ENCODE measurements at places on chromosomes 12 and 14.

- DNase-seq: no peak
Observed at GRCh38 chr14:95106971-95107370, 50.4 kb downstream of the DICER1 start.

DNA sequence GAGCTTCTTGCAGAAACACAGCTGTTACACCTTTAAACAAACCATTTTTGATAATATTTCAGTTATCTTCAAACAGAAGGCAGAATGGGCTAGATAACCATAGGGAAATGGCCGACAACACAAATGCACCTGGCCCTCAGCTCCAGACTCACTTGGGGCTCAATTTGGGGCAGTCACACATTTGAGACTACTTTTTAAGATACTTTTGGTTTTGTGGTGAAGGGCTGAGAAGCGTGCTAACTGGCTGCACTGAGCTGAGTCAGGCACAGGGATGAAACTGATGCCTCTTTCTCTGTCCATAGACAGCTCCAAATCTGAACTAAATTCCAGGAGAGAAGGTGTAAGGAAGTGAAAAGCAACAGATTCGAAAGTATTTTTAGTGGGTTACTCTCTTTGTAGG is 18.5 kb upstream of the GRIP1 start:
- DNase-seq: no peak

GRCh38 chr12:58313091-58313855 is 371.9 kb downstream of the ATP23 start:
- no peak for DNase-seq

DNA sequence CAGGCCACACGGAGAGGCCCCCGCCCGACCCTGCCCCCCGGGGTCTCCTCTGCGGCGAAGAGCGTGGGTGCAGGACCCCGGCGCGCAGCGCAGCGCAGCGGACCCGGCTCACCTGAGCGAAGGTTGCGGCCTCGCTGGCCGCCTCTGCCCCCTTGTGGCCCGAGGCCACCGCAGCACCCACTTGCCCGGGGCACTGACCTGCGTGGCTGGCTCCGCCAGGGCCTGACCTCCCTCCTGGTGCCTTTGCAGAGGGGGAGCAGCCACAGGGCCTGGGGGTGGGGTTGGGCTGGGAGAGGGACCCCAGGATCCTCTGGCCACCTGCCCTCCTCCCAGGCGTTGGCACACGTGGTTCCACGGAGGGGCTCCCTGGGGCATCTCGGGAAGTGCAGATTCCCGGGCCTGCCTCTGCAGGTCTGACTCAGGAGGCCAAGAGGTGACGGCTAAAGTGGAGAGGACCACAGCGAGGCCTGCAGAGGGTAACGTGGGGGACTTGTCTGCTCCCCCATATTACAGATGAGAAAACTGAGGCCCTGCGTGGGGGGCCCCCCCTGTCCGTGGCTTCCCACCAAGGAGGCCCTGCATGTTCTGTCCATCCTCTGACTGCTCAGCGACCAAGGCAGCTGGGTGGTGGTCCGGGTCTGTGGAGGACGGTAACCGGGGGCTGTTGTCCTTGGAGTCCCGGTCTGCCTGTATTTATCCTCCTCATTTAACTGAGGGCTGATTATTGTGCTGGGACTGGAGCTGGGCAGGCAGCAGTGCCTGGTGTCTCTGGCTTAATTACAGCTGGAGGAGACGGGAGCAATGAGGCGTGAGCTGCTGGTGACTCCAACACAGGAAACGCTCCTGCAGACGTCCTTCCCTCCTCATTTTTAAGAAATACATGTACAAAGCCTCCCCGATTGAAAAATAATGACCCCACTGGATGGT is 67.9 kb upstream of the BEGAIN start:
- no peak for DNase-seq

DNA sequence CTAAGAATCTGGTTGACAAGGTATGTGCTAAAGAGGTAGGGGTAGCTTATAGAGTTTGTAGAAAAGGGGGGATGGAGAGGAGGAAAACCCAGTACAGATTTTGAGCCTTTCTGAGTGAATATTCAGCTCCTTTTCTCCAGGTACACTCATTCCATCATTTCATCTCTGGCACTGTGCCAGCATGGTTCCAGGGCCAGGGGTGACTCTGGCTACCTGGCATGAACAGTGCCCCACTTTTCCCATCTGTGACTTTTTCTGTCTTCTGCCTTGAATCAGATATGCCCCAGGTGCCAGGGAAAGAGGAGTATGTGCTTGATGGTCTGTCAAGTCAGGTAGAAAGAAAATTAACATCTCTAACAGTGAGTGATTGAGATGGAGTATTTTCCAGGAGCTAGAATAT is 175.7 kb downstream of the CACNA1C start:
- DNase-seq: no peak

DNA sequence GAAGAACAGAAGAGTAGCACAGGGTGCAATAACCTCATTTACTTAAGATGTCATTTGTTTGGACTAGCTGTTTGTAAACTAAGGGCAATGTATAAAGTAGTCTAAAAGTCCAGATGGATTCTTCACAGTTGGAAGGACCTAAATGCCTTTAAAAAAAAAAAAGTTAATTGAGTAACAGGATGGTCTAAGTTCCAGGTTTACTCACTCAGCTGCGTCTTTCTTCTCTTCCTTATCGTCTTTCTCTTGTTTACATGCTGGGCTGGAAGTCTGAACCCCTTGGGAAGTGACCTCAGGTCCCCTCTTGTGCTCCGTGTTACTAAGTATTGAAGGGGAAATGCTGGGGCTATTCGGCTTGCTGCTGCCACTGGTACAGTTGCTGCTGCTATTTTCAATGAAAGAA is 82.5 kb downstream of the SH2B3 start:
- DNase-seq: no peak

- no peak for DNase-seq
Observed at GRCh38 chr14:105108516-105108864, 43.3 kb upstream of the GPR132 start.

GRCh38 chr14:69553252-69553651 is 21.4 kb downstream of the CCDC177 start:
- DNase-seq: no peak

GRCh38 chr12:115867854-115868253 is 409.6 kb downstream of the MED13L start:
- no peak for DNase-seq

- no peak for DNase-seq
Observed at GRCh38 chr12:133010657-133011297, 24.6 kb downstream of the ZNF26 start.

GRCh38 chr12:11815397-11815796 is 165.9 kb downstream of the ETV6 start:
- no peak for DNase-seq

- DNase-seq: no peak
Observed at GRCh38 chr12:102474438-102475064, 5.8 kb downstream of the IGF1 start.

DNA sequence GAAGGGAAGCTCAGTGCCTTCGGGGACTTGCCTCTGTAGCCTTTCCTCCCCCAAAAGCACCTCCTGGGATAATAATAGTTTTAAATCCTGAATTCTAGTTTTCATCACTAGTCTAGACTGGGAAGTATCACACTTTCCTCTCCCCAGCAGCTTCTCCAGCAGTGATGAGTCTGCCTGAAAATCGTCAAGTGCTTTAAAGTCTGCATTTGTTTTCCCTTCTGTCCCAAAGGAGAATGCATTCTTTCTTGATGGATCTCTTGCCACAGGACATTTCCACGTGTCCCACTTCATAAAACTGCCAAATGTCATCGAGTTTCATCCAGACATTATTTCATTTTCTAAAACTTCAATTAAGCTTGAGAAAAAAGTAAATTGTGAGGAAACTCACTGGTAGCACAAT is 15.0 kb downstream of the CSRP2 start:
- DNase-seq: no peak

DNA sequence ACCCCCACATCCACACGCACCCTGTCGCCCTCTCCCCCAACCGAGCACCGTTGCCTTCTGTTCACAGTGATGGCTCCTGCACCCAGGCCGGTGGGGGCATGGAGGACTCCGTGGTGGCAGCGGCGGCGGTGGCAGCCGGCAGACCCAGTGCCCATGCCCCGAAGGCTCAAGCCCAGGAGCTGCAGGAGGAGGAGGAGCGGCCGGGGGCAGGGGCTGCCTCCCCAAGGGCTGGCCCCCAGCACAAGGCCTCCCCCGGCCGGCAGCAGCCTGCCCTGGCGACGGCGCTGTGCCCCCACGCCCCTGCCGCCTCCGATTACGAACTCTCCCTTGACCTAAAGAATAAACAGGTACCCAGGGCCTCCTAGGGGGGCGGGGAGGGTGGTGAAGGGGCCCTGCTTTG is 59.0 kb downstream of the IQSEC3 start:
- DNase-seq: no peak

DNA sequence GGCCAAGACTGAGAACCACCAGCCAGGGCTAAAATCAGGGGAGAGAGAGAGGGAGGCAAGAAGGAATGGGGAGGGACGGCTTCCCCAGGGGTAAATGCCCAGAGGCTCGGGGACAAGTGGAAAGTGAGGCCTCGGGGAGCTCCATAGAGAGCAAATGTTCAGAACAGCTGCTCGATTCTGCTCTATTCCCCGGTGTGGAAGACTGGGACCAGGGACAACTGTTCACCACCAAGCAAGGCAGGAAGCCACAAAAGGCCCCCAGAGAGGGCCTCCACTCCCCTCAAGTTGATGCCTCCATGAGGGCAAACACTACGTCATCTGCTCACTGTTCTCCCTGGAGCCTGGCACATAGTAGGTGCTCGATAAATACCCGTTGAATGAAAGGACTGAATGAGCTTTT is 53.5 kb downstream of the IRF2BPL start:
- DNase-seq: no peak

GRCh38 chr12:61546296-61546695 is 713.9 kb upstream of the USP15 start:
- DNase-seq: no peak

- DNase-seq: no peak
Observed at GRCh38 chr12:98222135-98222534, 293.3 kb upstream of the TMPO start.

GRCh38 chr14:101947577-101947903 is 16.8 kb upstream of the DYNC1H1 start:
- DNase-seq: no peak

DNA sequence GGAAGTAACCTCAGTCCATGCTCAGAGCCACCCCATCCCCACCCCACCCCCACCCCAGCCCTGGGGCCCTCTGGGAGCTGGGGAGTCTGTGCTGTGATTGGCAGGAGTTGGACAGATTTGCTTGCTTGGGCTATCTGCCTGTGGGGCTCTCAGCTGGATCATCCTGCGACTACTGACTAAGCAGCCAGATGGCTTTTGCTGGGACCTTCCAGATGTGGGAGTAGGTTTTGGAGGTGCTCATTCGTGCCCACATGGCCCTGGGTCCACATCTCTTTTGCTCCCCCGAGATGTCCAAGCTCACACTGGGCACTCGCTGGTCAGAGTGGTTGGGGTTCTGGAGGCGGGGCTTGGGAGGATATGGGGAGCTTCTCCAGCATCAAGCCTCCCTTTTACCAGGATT is 138.9 kb downstream of the TSPAN9 start:
- no peak for DNase-seq

All from GM12864 (cell line).